CD4-positive, alpha-beta memory T cell (primary cell): ENCODE measurements at places on chromosomes 3 and 15. TPM values are rescaled to one million over a fixed set of nuclear protein-coding genes. Genes with fewer than 3 reads are reported as not detected.

DNA sequence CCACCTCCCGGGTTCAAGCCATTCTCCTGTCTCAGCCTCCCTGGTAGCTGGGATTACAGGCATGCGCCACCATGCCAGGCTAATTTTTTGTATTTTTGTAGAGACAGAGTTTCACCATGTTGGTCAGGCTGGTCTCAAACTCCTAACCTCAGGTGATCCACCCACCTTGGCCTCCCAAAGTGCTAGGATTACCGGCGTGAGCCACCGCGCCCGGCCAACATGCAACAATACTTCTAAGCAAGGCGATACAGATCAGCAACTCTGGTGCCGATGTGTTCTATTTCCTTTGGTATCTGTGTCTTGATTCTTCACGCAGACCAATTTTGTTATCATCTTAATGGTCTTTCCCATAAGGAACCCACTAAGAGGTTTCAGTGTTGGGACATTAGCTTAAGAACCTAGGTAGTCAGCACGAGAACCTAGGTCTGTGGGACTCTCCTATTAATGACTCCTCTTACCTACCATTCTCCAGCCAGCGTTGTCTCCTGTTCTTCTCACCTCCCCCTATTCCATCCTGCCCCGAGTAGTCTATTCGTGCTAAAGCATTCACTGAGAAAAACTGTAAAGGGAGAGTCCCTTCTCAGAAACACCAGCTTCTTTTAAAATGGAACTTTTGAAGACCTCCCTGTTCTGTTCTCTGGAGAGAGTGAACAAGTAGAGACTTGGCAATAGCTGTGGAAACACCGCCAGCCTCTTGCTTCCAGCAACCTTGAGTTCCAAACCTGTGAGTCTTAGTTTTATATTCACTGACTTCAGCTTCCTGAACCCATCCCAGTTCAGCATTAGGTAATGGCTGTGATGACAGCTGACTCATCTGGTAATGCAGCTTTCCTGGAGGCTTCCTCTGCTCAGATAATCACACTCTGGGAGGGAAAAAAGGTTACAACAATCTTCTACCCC is 61.2 kb downstream of the TSC22D2 start:
- H3K36me3 ChIP-seq = no peaks in the 10 kb centered on the region
- H3K4me1 ChIP-seq = no peaks in the 10 kb centered on the region
- no peaks in the 10 kb centered on the region for H3K27me3 ChIP-seq
- DNase-seq = no peak
- H3K4me3 ChIP-seq = no peak overlapping the region

GRCh38 chr15:58043192-58043903 is 22.2 kb downstream of the ALDH1A2 start:
- no peak overlapping the region for H3K4me3 ChIP-seq
- no peaks in the 10 kb centered on the region for H3K27me3 ChIP-seq
- DNase-seq = no peak
- H3K36me3 ChIP-seq = no peaks in the 10 kb centered on the region
- no peaks in the 10 kb centered on the region for H3K4me1 ChIP-seq

Gene PPM1L
- 5.1 TPM for total RNA-seq

DNA sequence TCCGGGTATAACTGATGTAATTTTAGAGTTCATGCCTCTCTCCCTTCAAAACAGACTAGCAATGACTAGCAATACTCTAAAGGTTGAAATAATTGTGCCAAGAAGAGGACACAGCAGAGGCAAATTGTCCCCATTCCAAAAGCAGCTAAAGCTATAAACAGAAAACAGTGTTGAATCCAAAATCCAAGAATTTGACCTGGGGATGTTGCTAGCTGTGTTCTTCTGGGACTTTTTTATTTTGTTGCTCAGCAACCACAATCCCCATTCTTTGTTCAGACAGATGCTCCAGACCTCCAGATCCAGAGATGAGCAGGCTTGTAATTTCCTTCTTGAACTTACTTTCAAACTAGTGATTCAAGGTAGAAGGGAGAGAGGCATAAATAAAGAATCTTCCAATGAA is 191.5 kb downstream of the FOXB1 start:
- H3K36me3 ChIP-seq = no peaks in the 10 kb centered on the region
- DNase-seq = no peak
- no peaks in the 10 kb centered on the region for H3K4me1 ChIP-seq

Gene INSYN1
- total RNA-seq = not detected

DNA sequence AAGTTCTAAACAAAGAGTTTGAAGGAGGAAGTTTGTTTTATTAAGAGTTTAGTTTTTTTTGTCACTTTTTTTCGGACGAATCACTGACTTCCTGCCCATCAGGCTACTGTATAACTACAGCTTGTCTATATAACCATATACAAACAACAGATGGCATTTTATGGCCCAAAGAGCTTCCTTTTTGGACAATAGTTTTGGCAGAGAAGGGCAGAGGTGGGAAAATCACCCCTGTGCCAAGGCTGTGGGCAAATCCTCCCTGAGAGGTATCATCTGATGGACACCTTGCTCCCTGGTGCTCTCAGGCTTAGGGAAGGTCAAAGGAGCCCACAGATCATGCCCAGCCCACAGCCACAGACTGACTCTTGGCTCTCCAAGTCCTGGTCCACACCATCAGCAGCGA is 113.4 kb downstream of the OXNAD1 start:
- no peak overlapping the region for H3K27ac ChIP-seq
- no peaks in the 10 kb centered on the region for H3K36me3 ChIP-seq
- H3K4me3 ChIP-seq = no peak overlapping the region
- no peaks in the 10 kb centered on the region for H3K27me3 ChIP-seq
- DNase-seq = no peak

Gene WNT7A
- total RNA-seq = 19.3 TPM

- DNase-seq = no peak
- no peaks in the 10 kb centered on the region for H3K4me1 ChIP-seq
- H3K4me3 ChIP-seq = no peak overlapping the region
- no peak overlapping the region for H3K27ac ChIP-seq
These were observed 53.5 kb upstream of the ARL8B start for GRCh38 chr3:5068531-5069050.

Gene ARIH1
- 210 TPM for total RNA-seq
